ENCODE measurements at places on chromosomes 5 and 9.

DNA sequence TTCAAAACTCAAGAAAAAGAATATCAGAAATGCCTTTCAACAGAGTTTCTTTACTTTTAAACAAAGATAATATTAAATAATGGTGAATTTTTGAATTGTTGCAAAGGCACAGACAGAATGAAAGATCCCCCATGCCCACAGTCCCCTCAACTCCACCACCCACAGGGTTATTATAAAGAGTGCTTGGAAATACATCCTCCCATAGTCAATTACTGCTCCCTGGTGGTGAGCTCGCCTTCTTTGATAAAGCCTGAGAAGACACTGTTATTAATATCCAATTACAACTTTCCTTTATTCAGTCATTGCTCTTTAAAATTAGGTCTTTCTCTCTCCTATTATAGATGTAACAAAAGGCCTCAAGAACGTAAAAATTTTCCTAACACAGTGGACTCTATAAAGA, 490.2 kb upstream of the RORB start:
- DNase-seq, result no peak

DNA sequence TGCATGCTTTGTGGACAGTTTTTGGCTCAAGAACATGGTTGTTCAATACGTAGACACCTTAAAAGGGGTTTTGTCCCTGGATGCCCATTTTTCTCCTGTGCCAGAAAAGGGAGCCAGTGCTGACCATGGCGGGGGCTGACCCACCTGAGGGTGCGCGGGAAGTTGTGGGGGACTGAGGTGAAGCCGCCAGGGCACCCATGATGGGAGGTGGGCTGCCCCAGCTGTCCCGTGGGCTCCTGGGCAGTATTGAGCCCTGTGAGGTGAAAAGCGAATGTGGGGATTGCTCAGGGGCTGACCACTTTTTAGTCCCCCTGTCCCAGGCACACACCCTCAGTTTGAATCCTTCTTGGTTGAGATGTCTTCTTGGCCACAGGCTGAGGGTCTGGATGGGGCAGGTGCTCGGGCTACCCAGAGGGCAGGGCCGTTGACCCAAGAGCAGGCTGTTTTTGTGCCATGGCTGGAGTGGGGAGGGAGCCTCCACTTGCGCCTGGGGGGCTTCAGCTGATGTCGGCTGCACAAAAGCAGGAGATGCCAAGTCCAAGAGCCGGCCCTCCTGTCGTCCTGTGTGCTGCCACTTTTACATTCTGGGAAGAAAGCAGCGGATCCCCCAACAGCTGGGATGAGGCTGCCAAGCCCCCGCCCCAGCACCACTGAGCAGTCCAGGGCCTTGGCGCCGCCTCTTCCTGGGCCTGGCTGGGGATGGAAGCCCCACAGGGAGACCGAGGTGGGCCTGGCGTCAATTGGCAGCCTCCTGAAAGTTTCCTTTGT, 120.1 kb downstream of the WNK2 start:
- no peak for DNase-seq

- no peak for DNase-seq
Measured at GRCh38 chr5:102811972-102812371, 56.9 kb downstream of the PAM start.

- no peak for DNase-seq
Measured at GRCh38 chr9:1979741-1980367, 35.3 kb upstream of the SMARCA2 start.

GRCh38 chr9:126678989-126679388, 65.3 kb downstream of the LMX1B start:
- DNase-seq, result no peak

GRCh38 chr9:31065691-31066090, 1318.8 kb upstream of the ACO1 start:
- DNase-seq, result no peak

All from ELF-1 (cell line).